Omental fat pad (tissue), 4 donors: ENCODE measurements at places on chromosomes 12 and 14.

- DNase-seq = no peak
Observed at GRCh38 chr12:102433304-102433703, 47.1 kb downstream of the IGF1 start.

DNA sequence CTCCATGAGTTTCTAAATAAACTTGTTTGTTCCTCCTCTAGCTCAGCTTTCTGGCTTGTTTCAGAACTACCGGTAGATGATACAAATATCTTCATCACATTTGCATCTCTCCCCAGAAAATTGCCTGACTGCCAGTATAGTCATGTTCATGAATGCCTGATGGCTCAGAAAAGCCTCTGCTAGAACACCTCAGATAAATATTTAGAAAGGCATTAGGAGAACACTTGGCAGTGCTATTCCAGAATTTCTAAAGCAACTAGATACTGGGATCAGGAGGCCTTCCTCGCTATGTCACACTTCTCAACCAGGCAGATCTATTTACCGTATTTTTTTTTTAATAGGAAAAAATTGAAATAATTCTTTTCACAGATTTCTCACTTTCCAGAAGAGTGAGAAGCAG lies 32.3 kb upstream of the KRAS start:
- DNase-seq = no peak

DNA sequence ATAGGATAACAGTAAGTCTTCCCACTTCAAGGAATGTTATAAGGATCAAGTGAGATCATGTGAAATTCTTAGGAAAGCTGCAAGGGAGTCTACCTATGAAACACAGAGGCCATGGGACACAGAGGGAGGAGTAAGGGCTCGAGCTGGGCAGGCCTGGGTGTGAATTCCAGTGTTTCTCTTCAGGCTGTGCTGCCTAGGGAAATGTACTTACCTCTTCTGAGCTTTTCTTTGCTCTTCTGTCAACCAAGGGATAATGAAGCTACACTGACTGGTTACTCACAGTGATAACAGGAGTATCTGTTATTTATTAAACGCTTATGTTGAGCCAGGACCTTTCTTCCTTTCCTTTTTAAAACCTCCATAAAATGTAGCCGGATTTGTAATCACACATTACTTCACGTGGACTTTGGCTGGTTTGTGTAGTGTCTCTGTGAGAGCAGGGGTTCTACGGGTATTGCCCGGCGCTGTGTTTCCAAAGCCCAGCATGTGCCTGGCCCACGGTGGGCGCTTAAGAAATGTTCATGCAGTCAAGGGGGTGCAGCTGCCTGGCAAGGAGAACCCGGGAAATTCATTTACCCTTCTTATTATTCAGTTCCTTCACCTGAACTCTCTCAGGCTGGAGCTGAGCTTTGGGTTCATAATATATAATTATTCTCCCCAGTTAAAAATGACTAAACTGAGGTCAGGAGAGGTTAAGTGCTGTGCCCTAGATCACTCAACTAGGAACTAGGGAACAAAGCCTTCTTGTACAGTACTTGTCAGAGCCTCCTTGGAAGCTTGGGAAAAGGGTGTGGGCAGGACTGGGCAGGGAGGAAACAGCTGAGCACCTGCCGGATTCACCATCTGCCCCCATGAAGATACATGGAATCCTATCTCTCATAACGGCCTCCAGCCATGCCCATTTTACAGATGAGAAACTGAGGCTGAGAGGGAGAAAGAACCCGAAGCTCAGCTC lies 214.2 kb downstream of the CACNA1C start:
- DNase-seq = no peak

DNA sequence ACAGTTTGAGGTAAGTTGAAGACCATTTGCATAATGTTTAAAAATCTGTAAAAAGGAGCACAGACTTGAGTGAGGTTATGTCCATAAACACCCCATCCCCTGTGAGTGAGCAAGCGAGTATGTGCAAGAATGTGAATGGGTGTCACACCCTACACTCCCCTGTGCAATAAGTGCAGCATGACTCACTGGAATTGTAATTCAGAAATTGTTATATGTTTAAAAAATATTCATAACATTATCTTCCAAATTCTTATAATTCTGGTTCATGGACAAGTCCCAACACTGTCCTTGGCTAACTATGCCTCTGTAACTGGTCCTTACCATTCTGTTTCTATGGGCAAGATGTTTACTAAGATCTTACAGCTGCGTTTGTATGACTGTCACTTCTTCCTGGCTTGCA lies 207.8 kb upstream of the FAR2 start:
- no peak for DNase-seq

DNA sequence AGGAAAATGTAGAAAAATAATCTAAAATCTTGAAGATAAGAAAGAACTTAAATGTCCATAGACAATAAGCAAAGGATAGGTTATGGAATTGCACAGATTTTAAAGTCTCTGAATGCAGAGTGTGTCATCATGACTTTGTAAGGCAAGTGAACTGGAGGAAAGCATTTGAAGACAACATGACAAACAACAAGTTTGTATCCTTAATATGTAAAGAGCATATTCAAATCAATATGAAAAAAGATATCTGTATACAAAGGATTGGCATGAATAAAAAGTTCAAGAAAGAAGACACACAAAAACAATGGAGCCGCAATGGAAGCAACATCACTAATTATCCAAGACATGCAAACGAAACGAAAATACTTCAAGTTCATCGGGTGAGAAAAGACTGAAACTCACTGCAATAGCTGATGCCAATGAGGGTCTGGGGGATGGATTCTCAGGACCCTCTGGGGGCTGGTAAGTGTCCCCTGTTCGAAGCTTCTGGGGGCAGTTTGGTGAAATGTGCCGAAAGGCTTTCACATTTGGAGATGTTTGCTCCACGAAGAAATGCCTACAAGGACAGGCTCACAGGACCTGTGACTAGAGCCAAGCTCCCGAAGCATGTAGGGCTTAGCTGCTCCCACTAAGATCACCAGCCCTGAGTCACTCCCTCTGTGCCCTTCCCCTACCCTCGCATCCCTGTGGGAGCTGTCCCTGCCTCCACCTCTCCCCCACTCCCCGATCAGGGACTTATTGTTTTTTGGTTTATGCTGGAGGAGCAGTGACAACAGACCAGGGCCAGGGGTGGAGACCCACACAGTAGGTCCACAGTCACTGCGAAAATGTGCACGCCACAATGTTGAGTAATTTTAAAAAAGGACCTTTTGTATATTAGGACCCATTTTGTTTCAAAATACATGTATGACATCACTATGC lies 345.7 kb upstream of the SFSWAP start:
- DNase-seq = no peak
